Right hindlimb (tissue), 1 donor: ENCODE measurements at places on chromosomes 4 and X.

DNA sequence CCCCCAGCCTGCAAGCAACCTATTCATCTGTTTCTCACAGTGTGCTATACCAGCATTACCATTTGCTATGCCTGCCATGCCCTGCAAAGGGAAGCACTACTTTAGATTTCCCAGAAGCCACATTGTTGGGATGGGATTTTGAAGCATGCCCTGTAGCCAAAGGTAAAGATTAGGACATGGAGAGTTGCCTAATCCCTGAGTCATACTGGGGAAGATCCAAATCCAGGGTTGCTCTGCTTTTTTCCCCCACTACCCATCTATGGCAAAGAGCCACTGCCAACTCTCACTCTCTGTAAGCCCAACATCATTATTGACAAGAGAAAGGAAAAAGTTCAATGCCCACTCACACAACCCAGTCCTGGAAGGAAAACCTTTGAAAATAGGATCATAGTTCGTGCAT, 36.7 kb upstream of the TMEM164 start:
- no peak for DNase-seq

- DNase-seq, result no peak
Observed at GRCh38 chrX:64205441-64205734, at the start of gene AMER1. TSS of gene AMER1 (minus strand) at chrX:64205708. CDS start at chrX:64193286, 12,422 bp downstream.

GRCh38 chr4:116055857-116056827, 942.7 kb upstream of the NDST4 start:
- no peak for DNase-seq

DNA sequence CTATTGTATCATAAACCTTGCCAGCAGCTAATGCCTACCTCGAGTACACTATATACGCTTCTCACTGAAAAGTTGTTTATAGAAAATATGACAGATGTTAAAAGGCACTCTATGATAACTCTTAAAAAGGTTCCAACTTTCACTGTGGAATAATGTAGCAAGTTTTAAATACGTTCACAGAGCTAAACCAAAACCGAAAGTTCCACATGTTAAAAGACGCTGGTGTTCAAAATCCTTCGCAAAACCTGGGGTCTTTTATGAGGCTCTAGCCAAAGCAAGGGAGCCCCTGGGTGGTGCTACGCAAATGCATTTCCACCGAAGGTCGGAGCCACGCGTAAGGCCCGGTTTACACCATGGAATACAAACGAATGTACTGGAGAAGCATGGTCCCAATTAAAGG, 103.7 kb upstream of the TENM3 start:
- peak; percentile 22 for DNase-seq

GRCh38 chrX:72137846-72138495, 6.3 kb upstream of the RTL5 start:
- no peak for DNase-seq

- no peak for DNase-seq
Observed at GRCh38 chr4:139785356-139785755, 119.7 kb downstream of the MGST2 start.

GRCh38 chrX:18065956-18066355, 154.7 kb downstream of the BEND2 start:
- DNase-seq, result no peak

GRCh38 chr4:168731706-168732414, 235.0 kb downstream of the PALLD start:
- no peak for DNase-seq

GRCh38 chr4:65195666-65196065, 474.6 kb downstream of the EPHA5 start:
- DNase-seq, result no peak

- peak; percentile 9 for DNase-seq
Observed at GRCh38 chr4:8344377-8344776, 74.8 kb downstream of the HTRA3 start.

- no peak for DNase-seq
Observed at GRCh38 chr4:182301736-182302135, 58.5 kb downstream of the TENM3 start.

GRCh38 chrX:122586831-122587230, 597.2 kb upstream of the GRIA3 start:
- DNase-seq, result no peak

- DNase-seq, result no peak
Observed at GRCh38 chr4:151218343-151218742, 58.6 kb upstream of the PRSS48 start.

DNA sequence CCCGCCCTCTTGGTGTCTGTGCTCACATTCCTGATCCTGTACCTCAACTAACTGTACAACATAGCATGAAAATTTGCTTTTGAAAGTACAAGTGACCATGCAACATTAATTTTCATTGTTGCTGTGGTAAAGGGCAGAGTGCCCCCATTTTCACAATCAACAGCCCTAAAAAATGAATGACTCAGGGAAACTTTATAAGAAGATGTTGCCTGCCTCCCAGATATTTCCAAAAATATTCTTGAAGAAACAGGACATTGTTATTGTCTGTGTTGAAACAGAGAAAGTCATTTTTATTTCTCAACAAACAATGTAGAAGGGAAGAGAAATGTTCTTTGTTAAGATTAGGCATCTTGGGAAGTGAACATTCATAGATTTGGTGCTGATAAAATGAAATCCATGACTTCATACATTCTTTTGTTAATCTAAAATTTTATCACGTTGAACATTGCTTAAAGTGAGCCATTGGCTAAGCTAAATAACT, 113.9 kb upstream of the ANXA3 start:
- DNase-seq, result no peak

DNA sequence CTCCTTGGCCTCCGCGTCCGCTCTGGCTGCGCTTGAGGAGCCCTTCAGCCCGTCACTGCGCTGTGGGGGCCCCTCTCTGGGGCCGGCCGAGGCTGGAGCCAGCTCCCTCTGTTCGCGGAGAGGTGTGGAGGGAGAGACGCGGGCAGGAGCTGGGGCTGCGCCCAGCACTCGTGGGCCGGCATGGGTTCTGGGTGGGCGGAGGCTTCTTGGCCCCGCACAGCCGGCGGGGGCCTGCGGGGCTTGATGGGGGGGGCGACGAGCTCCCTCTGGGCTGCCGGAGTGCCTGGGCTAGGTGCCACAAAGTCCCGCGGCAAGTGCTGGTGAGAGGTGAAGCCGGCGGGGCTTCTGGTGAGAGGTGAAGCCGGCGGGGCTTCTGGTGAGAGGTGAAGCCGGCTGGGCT, 61.9 kb downstream of the ANKRD50 start:
- no peak for DNase-seq

GRCh38 chr4:111854494-111855087, 290.7 kb upstream of the FAM241A start:
- no peak for DNase-seq

DNA sequence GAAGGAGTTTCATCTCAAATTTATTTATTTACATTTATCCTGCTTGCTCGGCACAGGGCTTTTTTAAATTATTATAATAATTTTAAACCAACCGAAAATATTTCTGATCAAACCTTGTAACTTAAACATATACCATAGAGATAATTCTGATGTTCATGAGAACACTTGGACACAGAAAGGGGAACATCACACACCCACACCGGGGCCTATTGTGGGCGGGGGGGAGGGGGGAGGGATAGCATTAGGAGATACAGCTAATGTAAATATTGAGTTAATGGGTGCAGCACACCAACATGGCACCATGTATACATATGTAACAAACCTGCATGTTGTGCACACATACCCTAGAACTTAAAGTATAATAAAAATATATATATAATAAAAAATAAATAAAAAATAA, 2.9 kb downstream of the ANXA5 start:
- DNase-seq, result no peak

- DNase-seq, result no peak
Observed at GRCh38 chr4:95204873-95205272, 343.9 kb downstream of the UNC5C start.

DNA sequence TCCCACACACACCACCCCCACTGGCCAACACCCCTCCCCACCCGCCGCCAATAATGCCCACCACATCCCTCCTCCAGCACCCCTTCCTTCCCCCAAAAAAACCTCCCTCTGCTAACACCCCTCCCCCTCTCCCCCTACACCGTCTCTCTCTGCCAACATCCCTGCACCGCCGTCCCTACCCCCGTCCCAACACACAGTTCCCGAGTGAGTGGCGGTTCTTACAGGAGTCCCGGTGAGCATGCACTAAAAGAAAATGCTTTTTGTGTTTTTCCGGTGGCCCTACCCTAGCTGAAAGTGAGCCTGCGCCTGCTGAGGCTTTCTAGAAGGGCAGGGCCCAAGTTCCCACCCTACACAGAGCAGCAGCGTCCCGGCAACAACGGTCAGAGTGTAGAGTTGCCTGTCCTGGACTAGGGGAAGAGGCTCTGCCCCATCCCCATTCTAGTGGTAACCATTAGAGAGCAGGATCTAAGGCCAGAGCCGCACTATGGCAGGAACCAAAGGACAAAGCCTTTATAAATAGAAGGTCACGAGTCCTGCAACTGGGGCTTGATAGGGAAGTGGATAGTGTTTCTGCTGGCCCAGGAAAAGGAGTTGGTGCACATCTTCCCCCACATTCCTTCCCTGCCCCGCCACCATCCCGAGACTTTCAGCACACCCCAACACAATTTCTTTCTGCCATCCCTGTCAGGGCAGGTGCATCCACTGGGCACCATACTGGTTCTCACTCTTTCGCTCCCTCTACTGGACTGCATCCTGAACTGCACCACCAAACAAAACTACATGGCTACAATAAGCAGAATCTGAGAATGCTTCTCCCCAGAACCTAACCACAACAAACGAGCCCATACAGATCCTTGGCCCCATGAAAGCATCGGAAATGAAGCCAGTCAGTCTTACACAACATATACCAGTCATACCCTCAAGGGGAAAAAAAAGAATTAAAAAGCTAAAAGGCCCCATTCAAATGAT, 78.1 kb upstream of the PAGE3 start:
- DNase-seq, result no peak

GRCh38 chr4:59960143-59960542, 1240.0 kb upstream of the ADGRL3 start:
- no peak for DNase-seq

DNA sequence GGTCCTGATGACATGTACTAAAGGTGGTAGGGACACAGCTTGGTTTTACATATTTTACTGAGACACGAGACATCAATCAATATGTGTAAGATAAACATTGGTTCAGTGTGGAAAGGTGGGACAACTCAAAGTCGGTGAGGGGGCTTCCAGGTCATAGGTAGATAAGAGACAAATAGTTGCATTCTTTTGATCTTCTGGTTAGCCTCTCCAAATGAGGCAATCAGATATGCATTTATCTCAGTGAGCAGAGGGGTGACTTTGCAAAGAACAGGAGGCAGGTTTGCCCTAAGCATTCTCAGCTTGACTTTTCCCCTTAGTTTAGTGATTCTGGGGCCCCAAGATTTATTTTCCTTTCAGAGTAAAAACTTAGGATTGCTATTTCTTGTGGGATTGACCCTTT, 706.9 kb downstream of the GLUD2 start:
- DNase-seq, result no peak

GRCh38 chr4:25913056-25913850, 767 bp upstream of the SMIM20 start:
- peak; percentile 39 for DNase-seq

- DNase-seq, result peak; percentile 41
Observed at GRCh38 chr4:184039963-184040383, 134.9 kb downstream of the STOX2 start.

- DNase-seq, result no peak
Observed at GRCh38 chr4:10333942-10334341, 123.3 kb downstream of the ZNF518B start.

GRCh38 chr4:38757945-38758600, 24.7 kb downstream of the TLR10 start:
- DNase-seq, result no peak

GRCh38 chrX:68532831-68533533, 34.1 kb downstream of the YIPF6 start:
- no peak for DNase-seq

- no peak for DNase-seq
Observed at GRCh38 chr4:101140228-101140627, 207.1 kb downstream of the PPP3CA start.
